NCI-H226 (cell line): ENCODE measurements at places on chromosomes 6 and 20.

DNA sequence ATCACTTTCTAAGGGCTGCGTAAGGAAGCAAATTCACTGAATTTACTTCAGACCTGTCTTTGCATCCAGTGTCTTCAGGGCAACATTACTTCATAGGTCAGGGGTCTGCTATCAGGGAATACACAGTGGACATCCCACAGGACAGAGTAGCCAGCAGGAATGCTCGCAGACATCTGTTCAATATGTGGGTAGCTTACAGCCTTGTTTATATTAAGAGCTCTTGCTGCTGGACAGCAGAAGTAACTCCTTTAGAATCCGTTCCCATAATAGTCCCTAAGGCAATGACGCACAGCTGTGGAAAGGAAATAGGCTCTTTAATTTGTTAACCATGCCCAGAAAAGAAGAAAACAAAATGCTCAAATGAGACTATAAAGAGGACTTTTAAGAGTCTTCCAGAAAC is 198.7 kb downstream of the MOXD1 start:
- DNase-seq: no peak

GRCh38 chr20:61044499-61044898 is 207.6 kb upstream of the CDH4 start:
- DNase-seq: no peak

DNA sequence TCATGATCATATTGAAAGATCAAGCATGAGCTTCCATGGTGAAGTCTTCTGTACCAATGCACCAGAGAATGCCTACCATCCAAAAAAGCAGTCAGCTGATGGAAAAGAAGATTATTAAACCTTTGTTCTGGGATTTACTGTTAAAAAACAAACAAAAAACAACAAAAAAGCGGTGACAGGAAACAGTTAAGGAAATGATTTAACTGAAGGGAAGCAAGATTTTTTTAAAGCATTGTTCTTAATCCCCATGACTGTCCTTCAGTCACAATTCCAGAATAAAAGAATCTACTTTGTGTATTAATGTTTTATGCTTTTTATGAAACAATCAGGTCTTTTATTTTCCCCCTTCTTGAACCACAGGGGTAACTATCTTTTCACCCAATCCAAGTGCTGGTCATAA is 23.9 kb downstream of the FAM162B start:
- no peak for DNase-seq

GRCh38 chr6:45026003-45026516 is 302.1 kb upstream of the RUNX2 start:
- peak; percentile 37 for DNase-seq

DNA sequence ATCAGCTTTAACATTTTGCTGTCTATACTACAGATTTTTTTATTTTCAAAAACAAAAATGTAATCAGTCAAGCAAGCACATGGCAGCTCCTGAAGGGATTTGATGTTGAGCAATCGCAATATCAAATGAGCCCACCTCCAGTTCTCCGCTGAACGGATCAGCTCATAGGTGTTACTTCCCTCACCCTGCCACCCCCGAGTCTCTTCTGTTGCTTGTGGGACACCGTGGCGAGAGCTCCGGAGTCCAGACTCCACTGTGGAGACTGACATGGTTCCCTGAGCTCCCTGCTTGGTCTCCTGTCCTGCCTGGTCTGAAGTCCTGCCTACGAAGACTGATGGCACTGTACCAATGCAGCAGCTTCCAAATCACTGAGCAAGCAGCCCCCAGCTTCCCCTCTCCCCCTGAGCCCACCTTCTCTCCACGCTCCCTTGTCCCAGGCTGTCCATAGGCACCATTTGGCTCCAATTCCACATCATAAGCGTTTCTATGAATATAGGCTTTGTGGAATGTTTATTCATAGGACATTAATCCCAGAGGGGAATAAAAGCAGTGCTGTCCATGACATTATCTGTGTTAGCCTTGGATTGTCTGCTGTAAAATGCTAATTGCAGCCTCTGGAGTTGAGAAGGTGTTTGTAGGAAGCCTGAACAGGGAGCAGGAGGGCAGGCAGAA is 162.2 kb downstream of the LY86 start:
- DNase-seq: no peak

- DNase-seq: no peak
These were observed 689.5 kb upstream of the EYS start for GRCh38 chr6:66396549-66396948.

DNA sequence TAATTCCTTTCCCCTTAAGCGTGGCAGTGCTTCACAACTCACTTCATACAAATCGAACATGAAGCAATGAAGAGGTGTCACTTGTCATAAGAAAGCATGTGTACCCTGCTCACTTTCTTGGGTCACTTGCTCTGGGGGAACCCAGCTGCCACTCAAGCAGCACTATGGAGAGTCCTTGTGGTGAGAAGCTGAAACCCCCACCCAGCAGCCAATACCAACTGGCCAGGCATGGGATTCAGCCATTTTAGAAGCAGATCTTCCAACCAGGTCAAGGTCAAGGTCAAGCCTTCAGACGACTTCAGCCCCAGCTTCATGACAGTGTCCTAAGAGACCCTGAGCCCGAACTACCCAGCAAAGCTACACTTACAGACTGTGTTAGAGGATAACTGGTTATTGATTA is 62.8 kb downstream of the PSMB1 start:
- no peak for DNase-seq

- DNase-seq: no peak
These were observed 69.2 kb downstream of the PCSK2 start for GRCh38 chr20:17295991-17296390.

- DNase-seq: no peak
These were observed 1567.8 kb upstream of the DEFB115 start for GRCh38 chr20:29689411-29690225.

DNA sequence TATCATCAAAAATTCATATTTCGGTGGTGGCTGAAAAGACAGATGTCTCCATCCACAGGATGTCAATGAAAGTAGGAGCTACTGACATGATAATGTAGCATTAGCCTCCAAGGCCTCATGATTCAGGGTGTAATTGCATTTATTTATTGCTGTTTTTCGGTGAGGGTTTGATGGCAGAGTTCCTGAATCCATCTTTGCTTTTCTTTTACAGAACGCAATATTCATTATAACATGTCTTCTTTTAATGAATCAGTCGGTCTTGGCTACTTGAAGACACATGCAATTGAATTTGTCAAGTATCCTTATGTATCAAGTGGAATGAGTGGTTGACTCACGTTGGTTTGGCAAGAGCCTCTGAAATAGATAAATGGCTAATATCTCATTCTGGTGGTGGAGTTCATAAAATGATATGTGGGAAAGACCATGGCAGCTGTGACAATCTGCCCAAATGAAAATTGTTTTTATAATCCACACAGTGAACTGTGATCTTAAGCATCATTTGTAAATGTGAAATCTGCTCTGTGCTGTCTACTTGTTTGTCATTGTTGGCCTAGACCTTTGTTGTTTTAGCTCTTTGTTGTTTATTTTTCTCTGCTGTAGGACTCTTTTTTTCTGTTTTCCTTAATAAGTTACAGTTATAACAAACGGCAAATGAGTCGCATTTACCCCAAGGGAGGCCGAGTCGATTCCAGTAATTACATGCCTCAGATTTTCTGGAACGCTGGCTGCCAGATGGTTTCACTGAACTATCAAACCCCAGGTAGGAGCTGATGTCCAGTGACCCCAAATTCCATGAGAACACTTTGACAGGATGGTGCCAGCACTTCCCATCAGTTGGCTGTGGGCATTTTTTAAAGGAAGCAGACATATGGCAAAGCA is 105.7 kb upstream of the LAMP5 start:
- DNase-seq: peak; percentile 58

GRCh38 chr6:20583444-20583800 is 49.2 kb downstream of the CDKAL1 start:
- DNase-seq: no peak

- no peak for DNase-seq
These were observed 265.5 kb downstream of the ALDH8A1 start for GRCh38 chr6:134684423-134684795.

DNA sequence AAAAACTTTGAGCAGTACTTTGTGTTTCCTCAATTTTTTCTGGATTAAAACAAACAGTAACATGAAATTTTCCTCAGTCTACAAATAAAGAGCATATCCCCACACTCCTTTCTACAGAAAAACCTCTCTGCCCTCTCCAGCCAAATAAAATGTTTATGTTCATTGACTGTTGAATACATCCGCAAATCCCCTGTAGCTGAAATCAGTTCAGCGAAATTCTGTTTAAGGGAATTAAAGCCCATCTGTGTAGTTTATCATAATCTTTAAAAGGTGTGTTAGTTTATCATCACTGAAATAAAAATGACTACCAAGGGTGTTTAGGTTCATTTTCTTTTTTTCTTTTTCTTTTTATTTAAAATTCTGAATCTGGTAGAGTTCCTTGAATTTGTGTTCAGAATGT is 157.8 kb upstream of the RUNX2 start:
- no peak for DNase-seq

DNA sequence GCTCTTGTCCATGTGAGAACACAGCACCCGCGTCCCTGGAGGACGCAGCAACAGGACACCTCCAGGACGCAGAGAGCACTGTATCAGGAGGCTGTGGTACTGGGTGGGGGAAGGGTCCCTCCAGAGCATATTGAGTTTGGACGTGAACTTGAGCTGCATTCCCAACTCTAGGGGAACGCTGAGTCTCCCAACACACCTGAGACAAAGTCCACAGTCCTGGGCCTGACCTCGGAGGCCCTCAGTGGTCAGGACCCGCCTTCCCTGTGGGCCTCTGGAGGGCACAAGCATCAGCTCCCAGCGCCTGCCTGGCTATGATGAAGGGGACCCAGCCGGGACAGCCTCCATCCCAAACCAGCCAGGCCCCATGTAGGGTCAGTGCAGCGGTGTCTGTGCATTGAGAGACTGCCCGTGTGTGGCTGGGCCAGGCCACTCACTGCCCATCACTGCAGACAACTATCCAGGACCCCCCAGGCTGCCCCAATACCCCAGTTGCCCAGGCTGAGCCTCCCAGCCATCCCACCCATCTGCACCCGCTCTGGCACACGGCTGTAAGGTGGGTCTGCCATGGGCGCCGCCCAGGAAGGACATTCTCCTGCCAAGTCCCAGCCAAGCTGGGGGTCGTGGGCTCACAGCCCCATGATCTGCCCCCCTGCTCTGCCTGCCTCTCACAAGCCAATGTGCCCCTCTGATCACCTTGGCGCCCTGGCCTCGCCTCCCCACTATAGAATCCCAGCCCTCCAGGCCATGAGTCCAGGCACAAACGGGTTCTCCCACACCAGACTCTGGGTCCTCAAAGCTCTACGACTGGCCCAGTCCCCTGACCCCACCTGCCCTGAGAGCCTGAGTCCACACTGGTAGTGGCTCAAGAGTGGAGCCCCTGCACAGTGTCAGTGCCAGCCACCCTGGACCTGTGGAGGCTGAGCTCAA is 115.7 kb downstream of the TAF4 start:
- no peak for DNase-seq

DNA sequence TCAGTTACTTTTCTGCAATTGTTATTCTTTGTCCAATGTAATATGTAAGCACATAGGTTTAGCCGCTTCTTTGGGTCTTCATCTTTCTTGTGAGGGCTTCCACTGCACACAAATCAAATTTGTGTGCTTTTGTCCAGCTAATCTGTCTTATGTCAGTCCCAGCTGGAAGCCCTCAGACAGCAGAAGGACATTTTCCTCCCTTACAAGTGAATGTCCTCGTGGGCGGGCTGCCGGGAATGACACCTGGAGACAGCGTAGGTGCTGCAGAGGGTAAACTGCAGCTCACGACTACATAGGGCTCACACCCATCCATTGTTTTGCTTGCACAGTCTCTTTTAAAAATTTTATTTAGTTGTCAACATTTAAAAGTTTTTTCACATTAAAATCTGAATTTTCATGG is 24.6 kb upstream of the PPP1R14C start:
- DNase-seq: no peak

- DNase-seq: no peak
These were observed 10.7 kb upstream of the TLDC2 start for GRCh38 chr20:36865076-36865860.

GRCh38 chr6:143449714-143450452 is 612 bp downstream of the ADAT2 start:
- DNase-seq: no peak

DNA sequence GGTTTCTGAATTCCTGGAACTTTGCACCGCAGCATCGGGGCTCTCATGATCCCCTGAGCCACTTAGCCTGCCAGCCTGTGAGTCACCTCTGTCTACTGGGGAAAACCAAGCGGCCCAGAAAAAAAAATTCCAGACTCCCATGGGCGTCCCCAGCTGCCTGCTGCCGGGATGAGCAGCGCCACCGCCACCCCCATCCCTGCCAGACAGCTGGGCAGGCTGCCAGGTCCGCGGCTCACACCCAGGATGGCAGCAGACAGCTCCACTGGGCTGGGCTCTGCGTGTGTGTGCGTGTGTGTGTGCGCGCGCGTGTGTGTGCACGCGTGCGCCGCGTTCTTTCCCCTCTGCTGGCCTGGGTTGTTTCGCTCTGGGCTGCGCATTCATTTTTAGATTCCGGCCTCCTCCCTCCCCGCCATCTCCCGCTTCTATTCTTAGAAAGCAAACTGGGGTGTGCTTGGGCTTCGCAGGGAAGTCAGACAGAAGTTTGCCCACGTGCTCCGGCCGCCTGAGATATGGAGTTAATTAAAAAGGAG is 38.9 kb upstream of the PMEPA1 start:
- peak; percentile 71 for DNase-seq

DNA sequence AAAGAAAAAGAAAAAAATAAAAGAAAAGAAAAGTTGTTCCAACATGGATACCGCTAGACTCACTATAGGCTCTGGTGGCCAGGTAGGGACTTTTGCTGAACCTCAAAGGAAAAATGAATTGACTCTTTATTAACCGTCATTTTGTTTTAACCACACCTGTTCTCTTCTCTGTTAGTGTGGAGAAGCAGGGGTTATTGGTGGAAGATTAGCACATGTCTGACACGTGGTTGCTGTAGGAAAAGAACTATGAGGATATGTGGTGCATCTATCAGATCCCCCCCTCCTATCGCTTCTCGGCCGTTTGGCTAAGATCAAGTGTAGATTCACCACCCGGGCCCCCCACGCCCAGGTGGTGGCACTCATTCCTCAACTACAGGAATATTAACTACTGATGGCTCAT is 212.4 kb upstream of the ZNF184 start:
- DNase-seq: no peak

GRCh38 chr6:106194949-106195921 is 109.1 kb downstream of the PRDM1 start:
- peak; percentile 71 for DNase-seq

GRCh38 chr20:9031991-9032390 is 36.9 kb upstream of the PLCB4 start:
- DNase-seq: no peak

DNA sequence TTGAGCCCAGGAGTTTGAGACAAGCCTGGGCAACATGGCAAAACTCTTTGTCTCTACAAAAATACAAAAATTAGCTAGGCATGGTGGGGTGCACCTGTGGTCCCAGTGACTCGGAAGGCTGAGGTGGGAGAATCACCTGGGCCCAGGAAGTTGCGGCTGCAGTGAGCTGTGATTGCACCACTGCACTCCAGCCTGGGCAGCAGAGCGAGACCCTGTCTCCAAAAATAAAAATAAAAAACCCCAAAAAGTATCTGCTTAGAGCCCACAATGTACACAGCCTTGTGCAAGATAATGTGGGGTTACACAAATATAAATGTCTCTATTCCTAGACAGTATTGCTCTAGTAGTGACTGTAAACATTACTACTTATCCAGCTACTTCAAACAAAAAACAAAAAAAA is 5.9 kb downstream of the ESF1 start:
- DNase-seq: no peak
